ENCODE measurements at places on chromosomes 13 and 19.

- DNase-seq: no peak
These were observed 122.0 kb upstream of the FNDC3A start for GRCh38 chr13:48853728-48854102.

DNA sequence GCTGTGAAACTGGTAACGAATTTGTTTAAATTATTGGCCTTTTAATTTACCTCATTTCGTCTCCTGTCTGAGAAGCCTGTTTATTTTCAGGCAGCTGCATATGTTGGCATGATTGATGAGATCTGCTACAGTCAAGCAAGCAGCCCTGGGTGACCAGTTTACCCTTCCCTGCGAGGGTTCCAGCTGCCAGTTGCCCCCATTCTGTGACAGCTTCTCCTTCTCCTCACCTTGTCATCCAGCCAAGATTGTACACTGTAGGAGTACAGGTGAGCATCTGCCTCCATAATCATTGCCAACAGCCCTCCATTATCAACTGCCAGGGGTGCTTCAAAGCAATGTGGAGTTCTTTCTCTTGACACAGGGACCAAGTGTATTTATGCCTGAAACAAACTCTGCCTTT lies 1979.9 kb upstream of the PRR20A start:
- DNase-seq: no peak

GRCh38 chr13:48158915-48159314 lies 64.0 kb upstream of the MED4 start:
- DNase-seq: no peak

DNA sequence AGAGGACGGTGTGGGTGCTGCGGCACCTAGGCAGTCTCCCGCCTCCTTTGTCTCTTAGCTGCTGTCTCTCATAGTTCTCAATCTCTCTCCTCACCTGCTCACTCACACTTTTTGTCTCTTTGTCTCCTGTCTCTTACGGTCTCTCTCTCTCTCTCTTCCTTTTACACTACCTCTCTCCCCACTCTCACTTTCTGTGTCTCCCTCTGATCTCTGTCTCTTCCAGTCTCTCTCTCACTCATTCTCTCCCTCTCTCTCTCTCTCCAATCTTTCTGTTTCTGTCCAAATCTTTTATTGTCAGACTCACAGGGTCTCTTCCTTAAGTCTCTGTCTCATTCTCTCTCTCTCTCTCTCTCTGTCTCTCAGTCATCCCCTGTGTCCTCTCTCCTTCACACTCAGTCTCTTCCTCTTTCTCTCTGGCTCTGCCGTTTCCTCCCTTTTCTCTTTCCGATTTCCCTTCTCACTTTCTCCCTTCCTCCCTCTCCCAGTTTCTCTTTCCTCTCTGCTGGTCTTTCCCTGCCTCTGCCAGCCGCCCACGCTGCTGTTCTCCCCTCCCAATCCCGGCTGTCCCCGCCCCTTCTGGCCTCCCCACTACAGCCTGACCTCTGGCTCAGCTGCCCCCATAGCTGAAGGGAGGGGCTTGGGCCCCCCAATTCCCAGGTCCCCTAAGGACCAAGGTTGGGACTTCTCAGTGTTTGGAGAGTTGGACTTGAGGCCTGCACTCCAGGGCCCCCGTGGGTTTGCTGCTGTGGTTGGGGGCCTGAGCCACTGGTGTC lies at the start of gene PLEKHA4:
PLEKHA4 (minus strand) TSS at position 504 of the 773 bp plus-strand sequence. CDS start 997 bp downstream, outside the sequence.
- DNase-seq: no peak

GRCh38 chr13:98368019-98368418 lies 190.9 kb upstream of the RNF113B start:
- DNase-seq: no peak

DNA sequence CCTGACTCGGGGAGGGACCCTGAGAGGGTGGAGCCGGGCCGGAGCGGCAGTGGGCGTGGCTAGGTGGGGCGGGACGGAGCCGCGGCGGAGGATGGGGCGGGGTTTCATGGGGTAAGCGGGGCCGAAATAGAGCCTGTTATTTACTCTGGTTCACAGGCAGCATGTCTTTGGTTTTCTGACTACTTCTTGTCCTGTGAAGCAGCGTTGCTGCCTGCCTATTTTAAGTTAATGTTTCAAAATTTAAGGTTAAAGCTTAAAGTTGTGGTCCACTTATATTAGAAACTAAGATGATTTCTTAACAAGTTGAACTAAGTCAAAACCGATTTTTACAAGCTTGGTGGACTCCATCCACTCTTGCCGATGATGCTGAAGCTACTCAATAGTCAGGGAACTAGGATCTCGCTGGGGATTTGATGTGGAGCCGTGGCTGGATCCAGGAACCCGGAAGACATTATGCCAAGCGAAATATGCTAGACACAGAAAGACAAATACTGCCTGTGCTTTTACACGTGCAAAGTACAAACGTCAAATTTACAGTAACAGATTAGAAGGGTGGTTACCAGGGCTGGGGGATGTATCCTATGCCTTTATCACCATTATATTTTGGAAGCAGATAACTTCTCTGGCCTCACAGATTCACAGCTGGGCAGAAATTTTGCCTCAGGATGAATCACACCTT lies 433 bp upstream of the ZNF616 start:
- no peak for DNase-seq

DNA sequence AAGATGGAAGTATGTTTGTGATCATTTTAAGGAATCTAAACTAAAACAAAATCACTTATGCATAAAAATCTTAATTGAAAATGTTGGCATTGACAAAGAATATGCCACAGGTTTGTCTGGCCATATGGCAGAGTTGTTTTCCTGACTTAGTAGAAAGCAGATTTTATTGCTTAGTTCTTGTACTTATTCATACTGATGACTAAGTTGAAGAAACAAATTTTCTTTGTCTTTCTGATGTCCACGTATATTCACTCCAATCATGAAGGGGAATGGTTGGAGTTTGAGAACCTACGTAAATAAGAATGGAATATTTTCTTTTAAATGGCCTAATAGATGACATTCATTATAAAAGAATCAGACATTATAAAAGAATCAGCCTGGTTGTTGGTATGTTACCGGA lies 8.0 kb upstream of the GPC6 start:
- no peak for DNase-seq
